ENCODE measurements at places on chromosomes 6 and 20.

GRCh38 chr20:59191036-59191755 is 27.6 kb downstream of the ZNF831 start:
- DNase-seq: no peak

GRCh38 chr20:25136643-25137559 is 55.0 kb upstream of the VSX1 start:
- DNase-seq: peak; percentile 79

GRCh38 chr20:44850837-44851236 is 34.7 kb upstream of the YWHAB start:
- DNase-seq: no peak

DNA sequence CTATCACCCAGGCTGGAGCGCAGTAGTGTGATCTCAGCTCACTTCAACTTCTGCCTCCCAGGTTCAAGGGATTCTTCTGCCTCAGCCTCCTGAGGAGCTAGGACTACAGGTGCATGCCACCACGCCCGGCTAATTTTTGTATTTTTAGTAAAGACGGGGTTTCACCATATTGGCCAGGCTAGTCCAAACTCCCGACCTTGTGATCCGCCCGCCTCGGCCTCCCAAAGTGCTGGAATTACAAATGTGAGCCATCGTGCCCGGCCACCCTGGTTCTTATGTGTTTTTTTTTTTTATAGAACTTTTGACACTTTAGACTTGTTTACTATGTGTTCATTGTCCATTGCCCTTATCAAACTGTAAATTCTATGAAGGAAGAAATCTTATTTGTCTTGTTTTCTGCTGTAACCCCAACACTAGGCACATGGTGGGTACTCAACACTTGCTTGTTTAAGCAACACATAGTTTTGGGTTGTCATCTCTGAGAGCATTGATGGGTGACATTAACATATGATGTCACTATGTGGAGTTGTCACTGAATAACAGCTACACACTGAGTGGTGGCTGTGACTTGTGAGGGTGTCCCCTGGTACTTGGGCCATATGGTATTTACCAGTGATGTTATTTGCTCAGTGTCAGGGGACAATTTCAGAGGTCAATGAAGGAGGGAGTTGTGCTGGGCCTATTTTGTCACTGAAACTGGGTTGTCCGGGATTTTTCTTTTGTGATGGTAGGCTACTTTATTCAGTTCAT is 1.5 kb upstream of the PXMP4 start:
- no peak for DNase-seq

DNA sequence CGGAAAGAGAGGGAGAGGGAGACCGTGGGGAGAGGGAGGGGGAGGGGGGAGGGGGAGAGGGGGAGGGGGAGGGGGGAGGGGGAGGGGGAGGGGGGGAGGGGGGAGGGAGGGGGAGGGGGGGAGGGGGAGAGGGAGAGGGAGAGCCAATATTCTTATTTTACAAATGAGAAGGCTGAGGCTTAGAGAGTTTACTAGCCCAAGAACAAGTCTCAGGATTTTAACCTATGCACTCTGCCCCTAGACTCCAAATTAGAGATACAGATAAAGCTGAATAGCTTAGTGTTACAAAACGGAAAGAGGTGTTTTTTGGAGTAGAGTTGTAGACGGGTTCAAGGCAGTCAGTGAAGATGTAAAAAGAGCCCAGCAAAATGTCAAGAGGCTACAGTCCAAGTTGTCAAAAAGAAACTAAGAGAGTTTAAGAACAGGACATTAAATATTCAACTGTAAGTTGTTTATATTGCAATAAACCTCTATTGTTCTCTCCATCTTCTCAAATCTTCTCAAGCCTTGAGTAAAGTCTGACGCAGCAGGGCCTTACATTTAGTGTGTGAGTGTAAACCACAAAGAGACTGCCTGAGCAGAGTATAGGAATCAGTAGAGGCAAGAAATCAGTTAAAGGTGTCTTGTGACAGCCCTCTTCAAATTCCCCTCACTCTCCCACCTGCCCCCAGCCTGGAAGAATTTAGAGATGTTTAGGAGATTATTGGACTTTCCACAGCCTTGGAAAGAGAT is 34.9 kb upstream of the AKIRIN2 start:
- DNase-seq: no peak

DNA sequence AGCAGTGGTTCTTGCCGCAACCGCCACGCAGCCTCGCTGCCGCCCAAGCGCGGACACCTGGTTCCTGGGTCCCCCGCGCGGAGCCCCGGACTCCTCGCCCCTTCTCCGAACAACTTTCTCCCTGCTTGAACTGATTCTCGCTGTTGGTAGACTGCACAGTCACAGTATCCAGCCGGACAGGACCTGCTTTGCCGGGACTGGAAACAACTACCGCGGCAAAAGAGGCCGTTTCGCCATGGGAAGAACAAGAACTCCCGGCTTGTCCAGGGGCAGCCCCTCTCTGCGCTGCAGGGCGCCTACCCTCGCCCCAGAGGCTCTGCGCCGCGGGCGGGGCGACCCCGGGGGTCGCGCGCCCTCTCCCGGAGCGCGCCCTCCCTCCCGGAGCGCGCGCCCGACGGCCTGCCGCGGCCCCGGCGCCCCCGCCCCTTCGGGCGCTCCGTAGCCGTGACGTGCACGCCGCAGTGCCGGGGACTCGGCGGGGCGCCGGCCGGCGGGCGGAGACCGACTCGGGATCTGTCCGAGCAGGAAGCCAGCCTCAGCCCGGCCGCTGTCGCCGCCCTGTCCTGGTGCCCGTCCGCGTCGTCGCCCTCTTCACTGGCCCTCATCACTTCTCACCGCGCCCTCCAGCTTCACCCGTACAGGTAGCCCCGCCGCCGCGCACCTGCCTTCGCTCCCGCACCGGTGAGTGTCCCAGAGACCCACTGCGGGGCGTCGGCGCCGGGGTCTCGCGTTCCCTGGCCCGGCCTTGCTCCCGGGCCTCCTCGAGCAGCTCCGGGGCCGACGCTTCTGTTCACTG is at the start of gene MYO6:
TSS of gene MYO6 (plus strand) at position 497 of the 796 bp plus-strand sequence. CDS start 68,309 bp downstream, outside the sequence.
- no peak for DNase-seq

DNA sequence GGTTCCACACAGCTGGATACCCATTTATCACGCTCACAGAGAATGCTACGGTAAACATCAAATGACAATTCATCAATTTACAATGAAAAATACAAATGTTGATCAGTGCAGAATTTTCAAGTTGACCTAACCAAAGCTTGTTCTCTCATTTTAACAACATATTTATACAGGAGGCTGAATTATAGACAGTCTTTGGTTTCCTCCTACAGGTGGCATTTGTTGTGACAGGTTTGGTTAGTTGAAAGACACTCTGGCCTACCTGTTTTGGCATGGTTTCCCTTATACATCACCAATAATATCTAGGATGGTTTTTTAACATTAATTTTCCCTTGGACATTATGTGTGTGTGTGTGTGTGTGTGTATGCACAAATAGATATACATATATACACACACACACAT is 642.5 kb upstream of the MMS22L start:
- DNase-seq: no peak

DNA sequence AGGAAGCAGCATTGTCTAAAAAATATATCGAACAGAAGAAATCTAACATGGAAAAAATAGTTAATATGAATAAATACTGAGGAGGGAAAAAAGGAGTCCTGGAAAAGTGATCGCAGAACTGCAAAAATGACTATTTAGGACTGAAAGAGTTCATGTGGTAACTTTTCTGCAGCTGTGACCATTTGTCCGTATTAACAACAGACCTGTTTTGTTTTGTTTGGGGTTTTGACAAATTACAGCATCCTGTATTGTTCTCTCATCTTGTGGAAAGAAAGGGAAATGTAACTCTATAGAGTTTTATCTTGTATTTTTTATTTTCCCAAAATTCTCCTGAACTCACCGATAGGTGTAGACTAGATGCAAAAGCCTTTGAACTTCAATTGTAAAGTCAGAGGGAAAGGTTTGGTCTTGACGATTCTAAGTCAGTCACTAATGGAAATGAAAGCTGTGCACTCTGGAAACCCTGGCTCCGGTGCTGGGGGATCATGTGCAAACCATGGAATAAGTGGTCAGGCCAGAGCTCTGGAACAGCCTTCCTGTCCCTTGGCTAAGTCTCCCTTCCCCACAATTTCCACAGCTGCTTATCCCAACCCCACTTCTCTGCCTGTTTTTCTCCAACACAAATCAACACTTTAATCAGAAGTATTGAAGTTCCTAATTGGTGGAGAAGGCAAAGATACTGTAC is 51.2 kb upstream of the MARCKS start:
- DNase-seq: no peak

GRCh38 chr6:26195924-26196845 is 109.0 kb downstream of the HFE start:
- DNase-seq: no peak

DNA sequence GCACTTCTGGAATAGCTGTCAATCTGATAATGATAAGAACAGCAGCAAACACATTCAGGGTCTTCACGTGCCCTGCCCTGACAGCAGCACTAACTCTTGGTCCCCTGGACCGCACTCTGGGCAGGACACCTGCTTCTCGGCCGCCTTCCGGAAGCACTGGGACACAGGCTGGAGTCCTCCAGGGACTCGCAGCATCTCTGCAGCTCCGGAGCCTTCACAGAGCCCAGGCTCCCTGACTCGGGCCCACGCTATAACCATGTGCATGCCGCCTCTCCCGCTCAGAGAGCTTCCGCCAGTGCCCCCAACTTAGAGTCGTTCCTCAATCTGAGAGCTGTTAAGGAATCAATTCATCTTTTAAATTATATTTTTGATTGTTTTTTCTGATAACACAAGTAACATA is 377.3 kb downstream of the TAF4 start:
- DNase-seq: no peak

DNA sequence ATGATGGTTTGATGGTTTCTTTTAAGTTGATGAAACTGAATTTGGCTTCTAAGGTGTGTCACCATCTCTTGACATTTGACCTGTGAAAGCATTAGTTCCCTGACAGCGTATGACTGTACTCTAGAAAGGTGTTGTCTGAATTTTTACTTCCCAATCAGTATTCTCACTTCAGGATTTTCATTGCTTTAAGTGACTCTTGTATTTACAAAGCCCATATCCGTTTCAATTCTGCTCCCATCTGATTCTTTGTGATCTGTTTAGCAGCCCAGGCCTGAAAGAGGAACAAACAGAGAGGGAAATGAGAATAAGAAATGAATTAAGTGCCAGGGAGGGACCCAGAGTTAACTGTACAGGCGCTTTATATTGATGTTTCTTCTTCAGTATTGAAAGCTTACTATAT is 73.7 kb downstream of the FARS2 start:
- DNase-seq: no peak

GRCh38 chr6:44327096-44327495 is 13.9 kb upstream of the AARS2 start:
- DNase-seq: no peak

DNA sequence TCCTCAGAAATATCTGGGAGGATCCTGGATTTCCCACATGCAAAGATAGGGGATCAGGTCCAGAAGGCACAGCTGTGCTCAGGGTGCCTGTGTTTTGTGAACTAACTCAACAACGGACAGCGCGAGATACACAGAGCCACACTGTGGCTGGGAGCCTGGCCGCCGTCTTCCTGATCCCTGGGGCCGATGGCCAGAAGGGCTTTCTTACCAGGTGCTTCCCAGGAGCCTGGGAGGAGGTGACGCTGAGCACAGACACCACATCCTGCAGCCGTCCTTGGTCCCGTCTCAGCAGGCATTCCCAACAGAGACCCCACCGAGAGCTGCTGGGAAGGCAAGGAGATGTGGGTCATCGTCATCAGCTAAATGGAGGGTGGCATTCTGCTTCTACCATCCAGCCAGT is 144.6 kb upstream of the AFDN start:
- DNase-seq: no peak

GRCh38 chr6:157471895-157472686 is 91.1 kb downstream of the ZDHHC14 start:
- DNase-seq: no peak

DNA sequence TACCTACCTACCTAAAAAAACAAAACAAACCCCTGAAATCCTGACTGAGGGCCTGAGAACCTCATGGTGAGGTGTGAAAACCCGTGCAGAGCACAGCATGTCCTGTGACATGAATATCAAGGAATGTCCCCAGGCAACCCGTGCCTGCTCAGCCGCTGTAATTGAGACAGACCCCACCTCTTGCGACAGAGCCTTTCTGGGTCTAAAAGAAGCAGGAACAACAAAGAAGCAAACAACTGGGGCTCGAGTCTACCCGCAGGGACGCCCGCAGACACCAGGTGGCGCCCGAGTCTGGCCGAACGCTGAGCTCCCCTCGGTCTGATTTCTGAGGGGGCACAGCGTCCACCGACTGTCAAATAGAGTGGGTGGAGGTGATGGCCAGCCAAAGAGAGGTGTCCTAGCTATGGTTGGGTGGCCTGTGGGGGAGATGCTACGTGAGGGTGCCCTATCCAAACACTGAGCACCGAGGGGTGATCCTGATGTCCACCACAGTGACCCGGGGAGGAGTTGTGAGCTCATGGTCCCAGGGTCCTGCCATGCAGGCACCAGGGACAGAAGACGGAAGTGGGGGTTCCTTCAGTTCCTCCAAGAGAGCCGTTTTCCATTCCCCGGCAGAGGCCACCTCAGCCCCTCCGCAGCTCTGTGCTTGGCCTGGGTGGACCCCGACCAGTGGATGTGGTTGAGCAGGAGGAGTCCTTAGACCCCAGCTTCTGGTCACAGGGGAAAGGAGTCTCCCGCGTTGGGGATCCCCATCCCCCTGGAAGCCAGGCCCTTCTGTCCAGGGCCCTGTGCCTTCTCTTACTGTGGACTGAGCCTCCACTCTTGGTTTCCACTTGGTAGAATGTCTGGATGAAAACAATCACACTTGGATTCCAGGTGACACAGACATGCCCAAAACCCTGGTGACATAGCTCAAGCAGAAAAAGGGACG is 268.2 kb downstream of the CDC5L start:
- DNase-seq: no peak

DNA sequence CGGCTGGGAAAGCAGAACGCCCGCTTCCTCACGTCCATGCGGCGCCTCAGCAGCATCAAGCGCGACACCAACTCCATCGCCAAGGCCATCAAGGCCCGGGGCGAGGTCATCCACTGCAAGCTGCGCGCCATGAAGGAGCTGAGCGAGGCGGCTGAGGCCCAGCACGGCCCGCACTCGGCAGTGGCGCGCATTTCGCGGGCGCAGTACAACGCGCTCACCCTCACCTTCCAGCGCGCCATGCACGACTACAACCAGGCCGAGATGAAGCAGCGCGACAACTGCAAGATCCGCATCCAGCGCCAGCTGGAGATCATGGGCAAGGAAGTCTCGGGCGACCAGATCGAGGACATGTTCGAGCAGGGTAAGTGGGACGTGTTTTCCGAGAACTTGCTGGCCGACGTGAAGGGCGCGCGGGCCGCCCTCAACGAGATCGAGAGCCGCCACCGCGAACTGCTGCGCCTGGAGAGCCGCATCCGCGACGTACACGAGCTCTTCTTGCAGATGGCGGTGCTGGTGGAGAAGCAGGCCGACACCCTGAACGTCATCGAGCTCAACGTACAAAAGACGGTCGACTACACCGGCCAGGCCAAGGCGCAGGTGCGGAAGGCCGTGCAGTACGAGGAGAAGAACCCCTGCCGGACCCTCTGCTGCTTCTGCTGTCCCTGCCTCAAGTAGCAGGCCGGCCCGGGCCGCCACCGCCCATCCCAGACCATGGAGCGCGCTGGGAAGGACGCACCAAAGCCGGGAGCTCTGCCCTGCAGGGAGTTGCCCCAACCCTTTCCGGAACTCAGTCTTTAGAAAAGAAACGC is 36.7 kb downstream of the STX11 start:
- no peak for DNase-seq
